ENCODE measurements at places on chromosomes 3 and 15.

DNA sequence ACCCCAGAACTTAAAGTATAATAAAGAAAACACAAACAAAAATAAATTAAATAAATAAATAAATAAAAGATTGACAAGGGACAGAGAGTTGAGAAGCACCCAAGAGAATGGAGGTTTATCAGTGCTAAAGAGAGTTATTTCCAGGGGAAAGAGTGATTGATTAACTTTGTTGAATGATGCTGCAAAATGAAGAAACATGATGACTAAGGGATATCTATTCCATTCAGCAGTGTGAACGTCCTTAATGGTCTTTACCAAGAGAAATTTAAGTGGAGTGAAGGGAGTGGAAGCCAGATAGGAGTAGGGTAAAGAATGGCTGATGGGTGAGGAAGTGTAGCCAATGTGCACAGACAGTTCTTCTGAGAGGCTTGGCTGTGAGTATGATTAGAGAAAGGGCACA lies 11.1 kb downstream of the REC114 start:
- no peak overlapping the region for H3K4me3 ChIP-seq
- no peaks in the 10 kb centered on the region for H3K4me1 ChIP-seq
- DNase-seq: no peak
- no peak overlapping the region for H3K27ac ChIP-seq
- no peaks in the 10 kb centered on the region for H3K27me3 ChIP-seq
- no peaks in the 10 kb centered on the region for H3K36me3 ChIP-seq

DNA sequence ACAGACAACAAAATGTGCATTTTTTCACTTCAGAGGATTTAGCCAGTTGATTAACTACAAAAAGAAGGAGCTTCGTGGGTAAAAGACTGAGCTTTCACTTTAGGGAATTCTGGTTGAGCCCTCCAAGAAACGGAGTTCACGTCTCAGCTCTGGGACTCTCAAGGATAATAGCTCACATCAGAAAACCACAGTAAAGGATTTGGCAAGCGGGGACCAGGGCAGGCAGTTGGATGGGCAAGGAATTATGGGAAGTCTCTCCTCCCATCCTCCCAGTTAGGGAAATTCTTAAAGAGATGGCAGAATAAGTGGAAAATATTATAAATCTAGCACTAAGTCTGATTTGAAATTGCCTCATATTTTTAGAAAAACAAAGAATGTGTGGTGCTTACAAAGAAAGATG lies 188.3 kb upstream of the EOMES start:
- no peak overlapping the region for H3K4me3 ChIP-seq
- no peaks in the 10 kb centered on the region for H3K4me1 ChIP-seq
- H3K27ac ChIP-seq: no peak overlapping the region

GRCh38 chr15:75648156-75649000 lies 666 bp downstream of the SNX33 start:
- peak; percentile 62 for DNase-seq
- peaks cover 8% of the 10 kb centered on the region for H3K27me3 ChIP-seq
- H3K4me3 ChIP-seq: peak overlapping the region; percentile 90
- H3K4me1 ChIP-seq: peaks cover 51% of the 10 kb centered on the region
- peak overlapping the region; percentile 98 for H3K27ac ChIP-seq

DNA sequence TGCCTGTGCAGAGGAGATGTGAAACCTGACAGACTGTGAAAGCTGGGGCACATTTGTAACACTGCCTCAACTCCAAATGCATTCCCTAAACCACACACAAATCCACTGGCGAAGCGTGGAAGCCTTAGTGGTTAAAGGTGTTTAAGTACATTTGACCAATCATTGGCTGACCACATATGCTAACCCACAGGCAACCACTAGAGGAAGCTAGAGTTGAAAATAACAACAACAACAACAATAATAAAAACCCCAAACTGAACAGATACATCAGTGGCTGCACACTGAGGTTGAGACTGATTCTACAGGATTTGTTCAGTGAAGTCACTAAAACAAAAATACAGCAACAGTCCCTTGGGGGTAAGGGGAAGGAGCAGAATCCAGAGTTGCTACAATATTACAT lies 129.7 kb downstream of the TJP1 start:
- H3K4me1 ChIP-seq: peaks cover 11% of the 10 kb centered on the region
- DNase-seq: no peak
- H3K4me3 ChIP-seq: no peak overlapping the region
- H3K36me3 ChIP-seq: peaks cover 3% of the 10 kb centered on the region
- H3K27me3 ChIP-seq: no peaks in the 10 kb centered on the region
- peak overlapping the region; percentile 1 for H3K27ac ChIP-seq

- H3K4me1 ChIP-seq: peaks cover 12% of the 10 kb centered on the region
- DNase-seq: no peak
Observed at GRCh38 chr3:132966374-132966773, 71.8 kb upstream of the TMEM108 start.

DNA sequence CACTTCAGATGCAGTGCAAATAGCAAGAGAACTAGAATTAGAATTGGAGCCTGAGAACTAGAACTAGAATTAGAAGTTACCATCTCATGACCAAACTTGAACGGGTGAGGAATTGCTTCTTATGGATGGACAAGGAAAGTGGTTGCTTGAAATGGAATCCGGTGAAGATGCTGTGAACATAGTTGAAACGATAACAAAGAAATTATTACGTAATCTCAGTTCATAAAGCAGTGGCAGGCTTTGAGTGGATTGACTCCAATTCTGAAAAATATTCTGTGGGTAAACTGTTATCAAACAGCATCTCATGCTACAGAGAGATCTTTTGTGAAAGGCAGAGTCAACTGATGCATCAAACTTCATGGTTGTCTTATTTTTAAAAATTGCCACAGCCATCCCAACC lies 48.0 kb upstream of the GSK3B start:
- no peak for DNase-seq
- no peak overlapping the region for H3K27ac ChIP-seq
- H3K4me1 ChIP-seq: peaks cover 10% of the 10 kb centered on the region
- H3K36me3 ChIP-seq: peaks cover 1% of the 10 kb centered on the region
- no peaks in the 10 kb centered on the region for H3K27me3 ChIP-seq

DNA sequence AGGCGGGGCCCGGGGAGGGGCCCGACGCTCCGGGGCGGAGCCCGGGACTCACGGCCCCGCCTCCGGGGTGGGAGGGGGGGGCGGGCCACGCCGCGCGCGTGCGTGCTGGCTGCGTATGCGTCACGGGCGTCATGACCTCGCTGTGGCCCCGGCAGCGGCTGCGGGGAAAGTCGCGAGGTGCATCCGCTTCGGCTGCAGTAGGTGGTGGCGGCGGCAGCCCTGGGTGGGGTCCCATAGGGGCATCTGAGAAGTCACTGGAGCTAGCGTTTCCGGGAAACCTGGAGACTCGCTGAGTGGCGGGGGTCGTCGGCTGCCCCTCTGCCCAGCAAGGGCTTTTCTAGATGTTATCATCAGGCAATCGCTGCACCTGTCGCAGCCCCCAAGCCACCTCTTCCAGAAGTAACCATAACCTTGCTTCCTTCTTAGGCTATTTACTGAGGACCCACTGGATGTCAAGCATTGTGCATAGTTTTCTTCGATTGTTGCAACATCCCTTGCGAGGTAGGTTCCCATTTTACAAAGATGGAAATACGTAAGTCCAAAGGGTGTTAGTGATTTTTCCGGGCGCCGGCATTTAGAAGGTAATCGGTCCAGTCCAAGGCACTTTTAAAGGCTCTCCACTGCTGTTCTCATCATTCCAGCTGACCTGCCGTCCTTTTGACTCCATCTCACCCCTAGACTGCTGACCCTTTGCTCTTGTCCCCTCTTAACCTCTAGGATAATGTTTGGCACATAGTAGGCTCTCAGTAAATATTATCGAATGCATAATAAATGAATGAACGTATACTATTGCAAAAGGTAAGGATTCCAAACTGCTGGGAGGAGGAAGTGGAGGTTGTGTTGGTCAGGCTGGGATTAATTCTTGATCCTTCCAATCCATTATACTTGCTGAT lies at the start of gene GDPGP1:
TSS of gene GDPGP1 (plus strand) at position 114 of the 893 bp plus-strand sequence. CDS start 6,700 bp downstream, outside the sequence.
- no peak for DNase-seq
- H3K4me1 ChIP-seq: peaks cover 12% of the 10 kb centered on the region
- peak within 1 kb of the TSS; percentile 89 for H3K27ac ChIP-seq
- H3K27me3 ChIP-seq: no peaks in the 10 kb centered on the region
- H3K4me3 ChIP-seq: peak within 1 kb of the TSS; percentile 80

DNA sequence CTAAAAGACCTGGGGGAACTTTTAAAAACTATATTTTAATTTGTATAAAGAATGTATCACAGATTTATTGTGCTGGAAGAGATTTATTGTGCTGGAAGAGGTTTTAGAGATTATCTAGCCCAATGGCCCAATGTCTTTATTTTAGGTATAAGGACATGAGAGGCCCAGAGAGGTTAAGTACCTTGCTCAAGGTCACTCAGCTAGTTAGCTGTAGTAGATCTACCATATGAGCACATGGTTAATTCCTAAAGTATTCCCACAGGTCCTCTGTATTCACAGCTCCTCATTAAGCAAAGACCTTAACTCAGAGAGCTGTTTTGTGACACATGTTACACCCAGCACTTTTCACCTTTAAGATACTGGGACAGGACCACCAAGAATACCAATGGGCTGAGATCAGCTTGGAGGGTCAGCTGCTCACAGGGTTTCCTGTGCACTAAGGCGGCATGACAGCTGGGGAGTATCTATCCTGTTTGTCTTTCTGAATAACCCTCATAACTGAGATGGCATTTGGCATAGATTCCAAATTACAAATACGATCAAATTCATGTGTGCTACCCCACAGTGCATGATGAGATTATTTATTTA lies 143.1 kb upstream of the TBL1XR1 start:
- H3K36me3 ChIP-seq: no peaks in the 10 kb centered on the region
- no peak overlapping the region for H3K27ac ChIP-seq
- H3K27me3 ChIP-seq: no peaks in the 10 kb centered on the region
- H3K4me1 ChIP-seq: peaks cover 20% of the 10 kb centered on the region

- DNase-seq: no peak
- H3K27ac ChIP-seq: peak overlapping the region; percentile 38
- H3K4me1 ChIP-seq: peaks cover 38% of the 10 kb centered on the region
- H3K36me3 ChIP-seq: no peaks in the 10 kb centered on the region
- H3K4me3 ChIP-seq: no peak overlapping the region
Observed at GRCh38 chr15:68272721-68273271, 4.7 kb upstream of the FEM1B start.

- H3K27me3 ChIP-seq: no peaks in the 10 kb centered on the region
- H3K27ac ChIP-seq: no peak overlapping the region
- H3K4me1 ChIP-seq: no peaks in the 10 kb centered on the region
Observed at GRCh38 chr3:159904455-159904854, 84.2 kb upstream of the IL12A start.

- H3K27me3 ChIP-seq: no peaks in the 10 kb centered on the region
- no peak for DNase-seq
- H3K27ac ChIP-seq: no peak overlapping the region
Observed at GRCh38 chr3:136994772-136995516, 37.2 kb downstream of the IL20RB start.

GRCh38 chr3:44323341-44323955 lies 15.1 kb upstream of the TCAIM start:
- no peaks in the 10 kb centered on the region for H3K36me3 ChIP-seq
- no peaks in the 10 kb centered on the region for H3K27me3 ChIP-seq
- H3K27ac ChIP-seq: no peak overlapping the region
- H3K4me1 ChIP-seq: peaks cover 27% of the 10 kb centered on the region

- H3K4me1 ChIP-seq: peaks cover 5% of the 10 kb centered on the region
- DNase-seq: no peak
- H3K27me3 ChIP-seq: no peaks in the 10 kb centered on the region
- H3K4me3 ChIP-seq: no peak overlapping the region
Observed at GRCh38 chr3:175002732-175003143, 143.6 kb downstream of the NAALADL2 start.

DNA sequence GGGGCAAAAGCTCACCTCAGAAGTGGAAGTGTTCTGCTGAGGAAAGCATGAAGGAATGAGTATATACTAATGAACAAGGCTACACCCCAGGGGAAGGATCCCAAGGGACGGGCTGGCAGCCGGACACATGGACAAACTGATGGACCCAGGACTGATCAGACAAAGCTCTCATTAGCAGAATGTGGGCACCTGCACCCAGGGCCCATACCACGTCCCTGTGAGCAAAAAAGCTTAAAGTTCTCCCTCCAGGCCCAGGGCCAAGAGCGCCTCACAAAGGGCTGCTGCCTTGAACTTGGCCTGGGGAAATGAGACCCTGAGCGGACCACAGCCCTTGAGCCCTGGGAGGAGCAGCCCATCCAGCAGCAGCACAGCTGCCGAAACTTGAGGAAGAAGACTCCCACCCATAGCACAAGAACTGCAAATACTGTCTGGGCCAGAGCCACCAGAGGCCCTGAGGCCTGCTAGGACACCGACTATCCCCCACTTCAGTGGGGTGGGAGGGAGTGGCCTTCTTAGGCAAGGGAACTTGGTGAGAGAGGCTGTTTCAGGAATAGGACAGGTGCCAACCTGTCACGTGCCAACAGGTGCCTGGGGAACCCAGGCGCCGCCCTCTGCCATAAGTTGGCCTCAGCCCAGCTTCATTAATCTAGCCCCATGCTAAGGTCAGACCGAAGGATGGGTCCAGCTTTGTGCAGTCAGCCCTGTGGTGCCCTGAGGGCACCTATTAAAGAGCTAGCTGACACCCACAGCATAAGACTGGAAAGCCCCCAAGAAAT lies 2.3 kb upstream of the GMPPB start:
- no peak for DNase-seq
- H3K27me3 ChIP-seq: no peaks in the 10 kb centered on the region
- no peak overlapping the region for H3K27ac ChIP-seq
- H3K36me3 ChIP-seq: peaks cover 3% of the 10 kb centered on the region

DNA sequence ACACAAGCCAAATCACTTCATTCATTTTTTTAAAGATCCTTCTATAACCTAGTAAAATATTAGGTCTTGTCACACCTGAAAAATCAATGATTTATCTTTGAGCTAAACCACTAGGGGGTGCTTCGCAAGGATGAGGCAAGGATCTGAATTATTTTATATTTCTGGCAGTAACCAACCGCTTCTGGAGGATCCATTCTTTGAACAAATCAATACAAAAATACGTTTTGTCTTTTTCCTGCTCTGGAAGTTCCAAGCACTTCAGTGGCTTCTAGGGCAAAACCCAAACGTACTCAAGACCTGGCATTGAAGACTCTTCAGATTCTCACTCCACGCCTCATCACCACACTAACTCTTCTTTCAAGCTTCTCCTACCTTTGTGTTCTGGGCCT lies 486 bp downstream of the LSG1 start:
- H3K27me3 ChIP-seq: peaks cover 20% of the 10 kb centered on the region
- H3K4me3 ChIP-seq: peak overlapping the region; percentile 94
- peaks cover 15% of the 10 kb centered on the region for H3K4me1 ChIP-seq

- no peaks in the 10 kb centered on the region for H3K4me1 ChIP-seq
- H3K36me3 ChIP-seq: no peaks in the 10 kb centered on the region
- H3K4me3 ChIP-seq: no peak overlapping the region
- no peaks in the 10 kb centered on the region for H3K27me3 ChIP-seq
Observed at GRCh38 chr3:4021162-4021561, 221.9 kb downstream of the LRRN1 start.

DNA sequence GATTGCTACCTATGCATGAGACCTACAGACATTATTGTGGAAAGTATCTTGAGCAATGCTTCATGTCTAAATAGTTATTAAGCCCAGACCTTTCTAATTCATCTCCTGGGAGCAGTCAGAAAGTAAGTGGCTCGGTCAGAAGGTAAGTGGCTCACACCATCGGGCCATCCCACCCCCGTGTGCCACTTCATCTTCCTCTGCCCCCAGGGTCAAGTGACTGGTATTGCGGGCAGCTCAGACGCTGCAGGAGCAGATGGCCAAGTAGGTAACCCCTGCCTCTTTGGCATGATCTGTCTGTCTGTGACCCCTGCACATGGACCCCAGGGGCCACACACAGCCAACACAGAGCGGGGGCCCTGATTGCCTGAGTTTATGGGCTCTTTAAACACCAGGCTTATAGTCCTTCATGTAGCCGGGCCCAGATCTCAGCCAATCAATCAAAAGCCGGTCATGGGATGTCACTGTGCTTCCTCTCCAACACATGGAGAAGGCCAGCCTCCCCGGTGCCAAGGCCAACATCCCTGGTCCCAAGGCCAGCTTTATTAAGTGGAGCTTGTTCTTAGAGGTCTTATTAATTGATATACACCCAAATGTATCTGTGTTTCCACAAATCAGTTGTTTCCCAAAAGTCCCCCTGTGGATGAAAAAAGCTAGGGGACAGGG lies 42.9 kb downstream of the LARP6 start:
- H3K36me3 ChIP-seq: no peaks in the 10 kb centered on the region
- no peak overlapping the region for H3K4me3 ChIP-seq
- peaks cover 12% of the 10 kb centered on the region for H3K4me1 ChIP-seq

Measured in progenitor cell of endocrine pancreas (in vitro differentiated cells).